Large intestine (tissue), 12 donors: ENCODE measurements at places on chromosomes 3 and 15. TPM values are rescaled to one million over a fixed set of nuclear protein-coding genes. Genes with fewer than 3 reads are reported as not detected.

Gene FSTL1
- 190 TPM for polyA plus RNA-seq

GRCh38 chr3:129616291-129616690 lies 9.8 kb upstream of the PLXND1 start:
- no peak for DNase-seq

Gene RHO
- not detected for polyA plus RNA-seq

- no peak for DNase-seq
These were observed 78.7 kb upstream of the NPHP3 start for GRCh38 chr3:132800958-132801357.

- DNase-seq = no peak
These were observed 46.4 kb upstream of the PHLDB2 start for GRCh38 chr3:111812701-111813100.

GRCh38 chr3:128095222-128095703 lies 28.3 kb downstream of the RUVBL1 start:
- peak; percentile 63 for DNase-seq

Gene XYLB
- polyA plus RNA-seq = 30.1 TPM

Gene BLM
- polyA plus RNA-seq = 4.2 TPM

DNA sequence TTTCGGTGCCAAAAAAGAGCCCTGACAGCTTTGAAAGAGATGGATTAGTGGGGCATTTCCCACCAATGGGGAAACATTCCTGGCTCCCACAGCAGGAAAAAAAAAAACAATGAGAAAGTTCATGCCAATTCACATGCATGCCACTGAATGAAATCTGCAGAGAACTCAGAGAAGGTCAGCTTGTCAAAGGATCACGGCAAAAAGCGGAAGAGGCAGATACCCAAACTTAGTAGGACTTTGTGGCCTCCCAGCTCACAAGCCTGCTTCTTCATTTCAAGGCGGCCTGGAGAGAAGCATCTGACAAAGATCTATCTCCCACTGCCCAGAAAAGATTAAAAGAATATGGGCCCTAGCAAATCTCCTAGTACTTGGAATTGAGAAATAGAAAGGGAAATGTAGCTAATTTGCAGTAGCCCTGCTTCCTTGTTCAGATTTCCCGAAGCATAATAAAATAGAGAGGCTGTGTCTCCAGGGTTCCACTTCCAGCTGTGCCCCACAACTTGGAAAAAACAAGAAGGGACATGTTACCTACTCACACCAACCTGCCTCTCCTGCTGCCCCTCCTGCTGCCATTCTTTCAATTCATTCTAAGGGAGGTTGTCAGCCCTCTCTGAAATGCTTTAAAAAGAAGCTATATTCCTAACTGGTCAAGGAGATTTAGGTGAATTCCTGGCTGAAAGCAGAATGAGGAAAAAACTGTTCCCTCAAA lies 170.4 kb downstream of the FHIT start:
- no peak for DNase-seq

Gene CPLX3
- polyA plus RNA-seq = not detected

GRCh38 chr15:67914537-67915460 lies 75.0 kb upstream of the RNU6-1 start:
- peak; percentile 70 for DNase-seq

Gene PLOD2
- 92.2 TPM for polyA plus RNA-seq

DNA sequence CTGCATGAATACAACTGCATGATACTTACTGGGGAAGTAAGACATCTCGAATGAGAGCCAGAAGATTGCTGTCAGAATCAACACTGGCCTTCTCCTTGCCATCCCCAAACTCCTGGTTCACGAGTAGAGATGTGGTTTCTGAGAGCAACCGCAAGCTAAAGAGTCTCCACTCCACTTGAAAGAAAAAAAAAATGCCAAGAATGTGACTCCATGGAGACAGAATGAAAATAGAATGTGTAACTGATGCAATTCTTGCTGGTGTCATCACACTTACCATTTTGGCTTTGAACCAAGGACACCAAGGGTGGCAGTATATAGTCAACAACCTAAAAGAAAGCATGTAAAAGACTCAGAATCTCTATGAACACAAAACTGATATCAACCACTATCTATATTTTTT lies 280.4 kb downstream of the ULK4 start:
- no peak for DNase-seq

Gene SLC9C1
- 0.33 TPM for polyA plus RNA-seq

DNA sequence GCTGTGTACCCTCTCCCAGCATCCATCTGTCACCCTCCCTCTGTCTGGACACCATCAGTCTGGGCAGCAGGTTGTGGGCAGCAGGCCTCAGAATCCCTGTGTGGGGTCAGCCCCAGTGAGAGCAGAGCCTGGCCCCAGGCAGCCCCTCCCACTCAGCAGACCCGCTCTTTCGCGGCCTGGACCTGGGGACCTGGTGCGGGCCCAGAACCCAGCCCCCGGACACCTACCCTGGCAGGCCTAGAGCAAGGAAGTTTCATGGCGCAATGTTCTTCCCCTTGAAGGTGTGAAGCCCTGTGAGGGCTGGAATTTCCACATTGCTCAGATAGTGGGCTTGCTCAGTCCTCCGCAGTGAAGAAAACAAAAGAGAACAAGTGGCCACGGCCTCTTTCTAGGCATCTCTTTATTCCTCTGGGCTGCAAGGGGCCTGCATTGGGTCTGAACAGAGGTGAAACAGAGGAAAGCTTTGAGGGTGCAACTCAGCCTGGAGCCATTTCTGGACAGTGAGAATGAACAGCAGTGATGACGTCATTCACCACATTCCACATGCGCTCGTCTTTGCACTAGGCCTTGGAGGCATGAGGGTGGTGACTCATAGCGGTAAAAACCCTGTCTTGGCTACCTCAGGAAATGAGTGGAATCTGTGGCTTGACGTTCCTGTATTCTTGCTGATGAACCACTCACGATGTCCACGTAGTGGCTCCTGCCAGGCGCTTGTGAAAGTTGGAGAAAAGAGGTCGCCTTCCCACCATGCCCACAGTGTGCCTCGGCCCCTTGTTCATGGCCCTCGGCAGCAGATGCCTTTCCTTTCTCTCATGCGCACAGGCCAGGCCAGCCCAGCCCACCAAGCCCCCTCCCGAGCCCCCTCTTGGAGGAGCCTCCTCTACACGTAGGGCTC lies 66.1 kb downstream of the SLC30A4 start:
- DNase-seq = no peak

DNA sequence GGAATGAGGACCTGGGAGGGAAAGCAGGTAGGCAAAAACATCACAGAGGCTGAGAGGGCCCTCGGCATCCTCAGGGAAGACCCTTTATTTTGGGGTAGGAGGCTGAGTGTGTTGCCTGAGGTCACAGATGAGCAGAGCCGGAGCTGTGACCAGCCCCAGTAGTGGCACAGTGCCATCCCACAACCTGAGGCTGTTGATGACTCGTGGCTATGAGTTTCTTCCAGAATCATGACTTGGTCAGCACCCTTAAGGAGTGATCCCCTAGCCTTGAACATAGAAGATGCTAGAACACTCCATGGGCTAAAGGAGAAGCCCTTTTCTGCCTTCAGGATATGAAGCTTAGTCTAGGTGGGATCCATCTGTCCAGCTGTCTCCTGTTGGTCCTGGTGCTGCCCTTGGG lies 19.5 kb upstream of the CXCR6 start:
- DNase-seq = no peak

DNA sequence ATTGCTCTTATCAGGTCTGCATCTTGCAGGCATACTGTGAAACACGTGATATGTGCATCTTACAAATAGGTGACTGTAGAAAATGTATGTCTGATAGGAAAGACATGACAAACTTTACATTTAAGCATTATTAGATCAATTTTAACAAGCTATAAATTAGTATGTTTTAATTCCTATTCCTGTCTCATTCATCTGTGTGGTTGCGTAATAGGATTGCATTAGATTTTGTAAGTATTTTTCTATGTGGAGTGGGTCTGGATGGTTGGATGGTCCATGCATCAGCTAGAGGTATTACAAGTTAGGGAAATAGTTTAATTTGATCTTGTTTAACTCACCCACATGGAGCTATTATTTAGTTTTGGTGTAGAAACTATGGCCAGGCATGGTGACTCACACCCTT lies 18.8 kb downstream of the ASTE1 start:
- DNase-seq = no peak

Gene SLC6A1
- 1.3 TPM for polyA plus RNA-seq

DNA sequence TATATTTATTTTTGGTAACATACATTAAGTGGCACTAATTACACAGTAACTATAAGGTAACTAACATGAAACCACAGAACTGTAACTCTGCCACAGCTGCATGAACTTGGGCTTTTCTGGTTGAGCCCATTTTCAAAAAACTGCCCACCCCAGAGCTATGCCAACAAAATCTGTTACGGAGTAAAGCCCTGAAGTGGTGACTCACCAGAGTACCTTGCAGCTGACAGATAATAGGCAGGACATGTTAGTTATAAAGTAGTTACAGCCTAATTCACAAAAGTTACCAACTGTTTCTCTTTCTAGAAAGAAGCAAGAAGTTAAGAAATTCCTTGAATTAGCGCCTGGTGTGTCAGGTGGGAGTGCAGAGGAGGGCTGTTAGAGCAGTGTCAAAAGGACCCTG lies 1.5 kb upstream of the GPX1 start:
- DNase-seq = no peak

DNA sequence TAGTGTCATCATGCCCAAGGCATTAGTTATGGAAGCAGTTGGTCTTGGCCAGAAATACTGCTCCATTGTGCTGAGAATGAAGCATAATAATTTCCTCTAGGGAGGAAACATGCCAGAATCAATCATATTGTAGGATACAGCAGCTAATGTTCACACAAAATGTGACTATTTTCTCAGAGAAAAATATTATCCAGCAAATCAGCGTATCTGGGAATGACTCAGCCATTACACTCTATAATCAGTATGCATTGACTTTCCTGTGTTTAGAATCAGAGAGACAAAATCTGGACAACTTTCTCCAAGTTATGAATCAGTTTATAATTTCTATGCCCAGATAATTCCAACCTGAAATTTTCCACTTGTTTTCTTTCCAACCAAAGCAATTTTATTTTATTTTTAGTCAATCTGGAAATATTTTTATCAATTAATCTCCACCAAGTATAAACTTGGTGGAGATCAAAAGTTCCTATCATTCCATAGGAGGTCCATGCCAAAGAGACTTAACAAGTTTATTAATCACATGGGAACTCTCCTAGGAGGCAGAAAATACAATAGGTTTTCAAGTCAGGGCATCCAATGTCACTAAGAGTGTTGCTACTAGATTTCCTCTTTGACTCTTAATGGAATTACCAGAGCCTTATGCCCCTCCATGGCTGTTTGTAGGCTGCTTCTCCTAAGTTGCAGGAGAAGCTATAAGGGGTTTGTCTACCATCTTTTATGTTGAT lies 36.4 kb downstream of the SUCNR1 start:
- no peak for DNase-seq

Gene SGO1
- 4.7 TPM for polyA plus RNA-seq

DNA sequence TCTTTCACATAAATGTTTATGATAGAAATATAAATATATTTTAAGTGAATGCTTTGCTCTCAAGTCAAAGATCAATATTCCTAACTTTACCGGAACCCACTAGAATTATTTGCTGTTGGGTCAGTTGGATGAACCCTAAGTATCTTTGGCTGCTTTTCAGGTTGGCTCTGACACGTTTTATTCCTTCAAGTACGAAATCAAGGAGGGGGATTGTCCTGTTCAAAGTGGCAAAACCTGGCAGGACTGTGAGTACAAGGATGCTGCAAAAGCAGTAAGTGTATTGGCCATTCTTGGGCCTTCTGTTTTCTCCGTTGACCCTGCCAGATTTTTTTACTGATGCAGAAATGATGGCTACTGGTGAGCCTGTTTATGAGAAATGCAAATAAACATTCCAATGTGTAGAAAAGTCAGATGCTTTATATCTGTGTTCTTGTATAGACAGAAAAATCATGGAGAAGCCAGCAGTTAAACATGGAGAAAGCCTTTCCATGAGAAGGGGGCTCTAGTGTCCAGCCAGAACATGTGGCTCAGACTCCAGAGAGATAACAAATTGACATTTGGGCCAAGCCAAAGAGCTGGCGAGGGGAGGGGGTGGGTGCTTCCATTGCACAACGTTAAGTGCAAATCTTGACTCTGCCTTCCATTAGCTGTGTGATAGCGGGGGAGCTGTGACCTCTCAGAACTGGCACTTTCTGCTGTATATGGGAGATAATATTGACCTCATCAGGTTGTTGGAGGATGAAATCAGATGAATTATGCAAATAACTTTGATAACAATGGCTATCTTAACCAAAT lies 3.0 kb downstream of the KNG1 start:
- DNase-seq = no peak

Gene CAMKV
- polyA plus RNA-seq = 21.2 TPM

GRCh38 chr3:194767446-194768207 lies 81.9 kb downstream of the FAM43A start:
- DNase-seq = peak; percentile 60

- no peak for DNase-seq
These were observed 65.8 kb downstream of the CTNNB1 start for GRCh38 chr3:41265011-41265545.

- DNase-seq = peak; percentile 4
These were observed 37.6 kb upstream of the SLC22A13 start for GRCh38 chr3:38227989-38228388.

- DNase-seq = no peak
These were observed 102.0 kb downstream of the IL12A start for GRCh38 chr3:160090653-160091052.

Gene GOLGA6L24
- polyA plus RNA-seq = not detected

Gene OIP5
- polyA plus RNA-seq = 6.0 TPM

DNA sequence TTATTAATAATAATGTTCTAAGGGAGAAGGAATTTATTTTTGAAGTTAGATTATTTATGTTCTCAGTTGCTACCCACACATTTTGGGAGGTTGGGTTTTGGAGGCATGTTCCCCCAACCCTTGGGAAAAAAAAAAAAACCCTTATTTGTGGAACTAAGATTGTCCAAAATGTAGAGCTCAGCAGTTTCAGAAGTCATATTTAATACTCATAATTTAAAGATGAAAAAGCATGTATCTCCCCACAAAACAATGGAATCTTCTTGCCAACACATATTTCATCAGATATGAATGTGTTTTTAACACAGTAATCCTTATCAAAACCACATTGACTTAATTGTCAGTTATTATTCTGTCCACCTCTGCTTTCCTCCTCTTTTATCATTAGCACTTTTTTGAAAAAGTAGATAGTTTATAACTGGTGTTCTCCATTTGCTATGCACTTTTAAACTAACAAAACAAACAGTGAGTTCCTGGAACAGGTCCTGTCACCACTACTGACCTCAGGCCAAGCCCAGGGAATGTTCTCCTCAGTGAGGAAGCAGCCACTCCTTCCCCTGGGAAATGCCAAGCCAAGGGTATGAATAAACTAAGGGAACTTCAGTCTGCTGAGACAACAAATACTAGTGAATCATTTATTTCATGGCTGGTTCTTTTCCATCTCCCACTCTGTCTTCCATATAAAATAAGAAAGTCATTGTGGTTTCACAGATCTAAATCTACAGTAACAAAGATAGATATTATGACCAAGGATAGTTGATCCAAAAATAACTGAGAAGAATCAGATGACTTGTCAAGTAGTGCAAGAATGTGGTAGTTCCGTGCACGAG lies 414.4 kb upstream of the ALCAM start:
- DNase-seq = no peak

GRCh38 chr3:32123620-32124019 lies 17.2 kb downstream of the GPD1L start:
- DNase-seq = no peak

DNA sequence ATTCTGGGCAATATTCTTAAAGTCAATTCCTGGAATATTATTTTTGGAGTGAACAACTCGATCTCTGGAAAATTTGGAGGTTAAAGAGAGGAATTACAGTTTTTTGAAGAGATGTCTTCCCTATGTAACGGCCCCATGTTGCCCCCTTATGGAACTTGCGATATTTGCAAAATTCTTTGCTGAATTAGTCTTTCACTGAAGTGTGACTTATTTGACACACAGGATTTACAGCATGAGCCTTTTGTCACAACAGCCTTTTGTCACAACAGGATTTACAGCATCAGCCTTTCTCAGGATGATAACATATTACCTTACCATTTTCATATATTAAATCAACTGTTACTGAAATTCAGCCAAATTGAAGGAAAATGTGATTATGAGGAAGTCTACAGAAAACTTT lies 37.8 kb upstream of the SPTSSB start:
- DNase-seq = no peak
